Dermis microvascular lymphatic vessel endothelial cell (primary cell): ENCODE measurements at places on chromosomes 4 and X. TPM values are rescaled to one million over a fixed set of nuclear protein-coding genes. Genes with fewer than 3 reads are reported as not detected.

EXOC1 gene
- 34.1 and 37.6 TPM in 2 replicates for total RNA-seq

AMBN gene
- total RNA-seq, result not detected in 2 replicates

ATP1B4 gene
- total RNA-seq, result not detected in 2 replicates

CWH43 gene
- total RNA-seq, result not detected in 2 replicates

LRCH2 gene
- 7.6 and 10.6 TPM in 2 replicates for total RNA-seq

RHOXF2 gene
- total RNA-seq, result not detected in 2 replicates

APLN gene
- total RNA-seq, result 13.9 and 19.3 TPM in 2 replicates

CSN1S1 gene
- not detected in 2 replicates for total RNA-seq

IL15 gene
- total RNA-seq, result 0.77 and 2.8 TPM in 2 replicates

BCOR gene
- 13.7 and 14.8 TPM in 2 replicates for total RNA-seq

AFP gene
- total RNA-seq, result not detected in 2 replicates

- no peak for DNase-seq
Observed at GRCh38 chrX:74372272-74372671, 49.0 kb upstream of the SLC16A2 start.

- DNase-seq, result no peak
Observed at GRCh38 chr4:121939690-121940089, 12.2 kb downstream of the TRPC3 start.

- no peak for DNase-seq
Observed at GRCh38 chr4:151316645-151317044, 8.8 kb downstream of the SH3D19 start.

DNA sequence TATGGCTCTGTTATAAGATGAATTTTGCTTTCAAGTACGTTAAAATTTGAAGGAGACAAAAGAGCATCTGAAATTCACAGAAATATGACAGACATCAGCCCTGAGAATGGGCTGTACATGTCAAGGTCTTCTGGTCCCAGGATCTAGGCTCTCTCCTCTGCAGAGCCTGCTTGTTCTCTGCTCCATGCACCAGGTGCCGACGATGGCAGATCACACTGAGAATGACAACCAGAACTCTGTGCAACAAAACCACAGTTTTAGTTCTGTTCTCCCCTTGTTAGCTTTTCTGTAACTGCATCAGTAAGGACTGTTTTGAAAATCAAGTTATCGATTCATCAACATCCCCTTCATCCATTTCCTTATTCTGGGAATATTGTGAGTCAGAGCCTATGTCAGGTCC, 30.9 kb upstream of the LGI2 start:
- DNase-seq, result no peak

GRCh38 chrX:107701493-107702121, 73.3 kb downstream of the PRPS1 start:
- DNase-seq, result no peak

- no peak for DNase-seq
Observed at GRCh38 chr4:92172203-92172602, 131.6 kb upstream of the GRID2 start.

- no peak for DNase-seq
Observed at GRCh38 chrX:72271812-72272211, 5.2 kb downstream of the RPS4X start.

DNA sequence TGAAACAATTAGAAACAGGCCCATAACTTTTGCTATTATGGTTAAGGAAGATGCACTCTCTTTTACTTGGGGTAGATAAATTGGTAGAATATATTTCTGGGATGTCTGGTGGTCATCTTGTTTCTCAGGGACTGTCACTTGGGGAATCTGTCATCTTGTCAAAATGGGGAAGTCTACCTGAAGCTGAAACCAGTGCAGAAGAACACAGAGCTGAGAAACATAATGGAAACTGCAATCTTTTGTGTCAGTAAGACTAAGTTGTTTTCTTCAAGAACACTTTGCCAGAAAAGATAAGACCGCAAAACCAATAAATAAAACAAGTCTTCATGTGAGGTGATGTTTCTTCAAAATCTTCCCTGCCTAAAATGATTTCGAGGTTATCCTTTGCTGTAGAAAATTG, 92.0 kb downstream of the NAA11 start:
- no peak for DNase-seq

DNA sequence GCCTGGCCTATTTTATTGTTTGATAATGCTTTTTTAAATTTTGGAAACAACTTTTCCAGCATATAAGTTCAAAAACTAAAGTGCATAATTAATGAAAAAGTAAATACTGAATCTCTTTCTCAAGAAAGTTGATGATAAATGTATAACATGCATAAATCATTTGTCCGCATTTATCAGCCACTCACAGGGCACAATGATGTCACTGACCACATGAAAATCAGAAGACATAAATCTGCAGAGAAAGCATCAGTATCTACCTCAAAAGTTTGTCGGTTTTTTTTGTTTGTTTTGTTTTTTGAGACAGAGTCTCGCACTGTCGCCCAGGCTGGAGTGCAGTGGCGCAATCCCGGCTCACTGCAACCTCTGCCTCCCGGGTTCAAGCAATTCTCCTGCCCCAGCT, 5.5 kb upstream of the HPRT1 start:
- DNase-seq, result no peak

DNA sequence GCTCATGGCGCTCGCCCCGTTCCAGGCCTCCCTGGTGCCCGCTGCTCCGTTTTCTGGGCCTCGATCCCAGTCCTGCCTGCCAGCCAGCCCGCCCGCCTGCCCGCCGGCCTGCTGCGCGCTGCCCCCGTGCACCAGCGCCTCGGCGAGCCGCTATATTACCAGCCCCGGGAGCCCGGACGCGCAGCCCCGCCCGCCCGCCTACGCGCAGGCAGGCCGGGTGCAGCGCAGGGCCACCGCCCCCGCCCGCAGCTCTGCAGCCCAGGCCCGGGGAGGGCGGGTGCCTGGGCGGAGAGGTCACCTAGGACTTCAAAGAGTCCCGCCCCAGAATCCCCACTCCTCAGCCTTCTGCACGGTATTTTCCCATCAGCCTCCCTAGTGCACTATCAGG, at the start of gene MAOB:
TSS of gene MAOB (minus strand) at position 157 of the 388 bp plus-strand sequence. CDS start at position 6, 151 bp downstream.
- DNase-seq, result no peak

GRCh38 chr4:144582105-144582850, 63.7 kb upstream of the HHIP start:
- DNase-seq, result peak; percentile 64

- no peak for DNase-seq
Observed at GRCh38 chr4:57374866-57375595, 264.8 kb upstream of the IGFBP7 start.

DNA sequence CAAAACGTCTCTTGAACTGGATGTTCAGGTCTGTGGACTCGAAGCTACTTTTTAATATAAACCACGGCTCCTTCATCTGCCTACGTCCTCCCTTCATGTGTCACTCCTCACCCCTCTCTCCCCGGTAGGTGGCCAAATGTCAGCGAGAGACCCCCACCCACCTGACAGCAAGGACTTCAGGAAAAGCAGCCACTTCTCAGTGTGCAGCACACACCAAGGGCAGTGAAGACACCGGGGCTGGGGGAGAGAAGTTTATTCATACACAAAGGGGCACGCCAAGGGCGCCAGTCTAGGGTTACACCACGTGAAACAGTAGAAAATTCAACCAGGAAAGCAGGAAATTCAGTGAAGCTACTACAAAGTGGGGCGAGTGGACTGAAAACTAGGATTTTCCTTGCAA, 181.2 kb downstream of the AFAP1 start:
- no peak for DNase-seq

- peak; percentile 31 for DNase-seq
Observed at GRCh38 chr4:48247142-48247877, 22.3 kb downstream of the TEC start.

DNA sequence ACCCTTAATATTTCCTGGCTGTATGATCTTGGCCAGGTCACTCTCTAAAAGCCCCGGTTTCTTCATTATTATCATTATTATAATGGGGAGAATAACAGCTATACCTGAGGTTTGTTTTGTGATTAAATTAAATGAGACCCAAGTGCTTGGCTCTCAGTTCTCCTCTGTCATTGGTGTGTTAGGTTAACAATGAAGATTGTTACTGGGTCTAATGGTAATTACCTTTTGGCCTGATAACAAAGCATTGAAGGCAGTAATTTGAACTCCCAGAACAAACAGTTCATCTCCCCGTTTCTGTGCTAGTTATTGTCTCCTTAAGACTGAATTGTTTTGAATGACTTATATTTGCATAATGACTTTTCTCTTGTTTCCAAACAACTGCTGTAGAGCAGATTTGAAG, 6.8 kb upstream of the ANAPC4 start:
- no peak for DNase-seq

- no peak for DNase-seq
Observed at GRCh38 chr4:135353008-135353407, 1151.4 kb upstream of the PABPC4L start.

DNA sequence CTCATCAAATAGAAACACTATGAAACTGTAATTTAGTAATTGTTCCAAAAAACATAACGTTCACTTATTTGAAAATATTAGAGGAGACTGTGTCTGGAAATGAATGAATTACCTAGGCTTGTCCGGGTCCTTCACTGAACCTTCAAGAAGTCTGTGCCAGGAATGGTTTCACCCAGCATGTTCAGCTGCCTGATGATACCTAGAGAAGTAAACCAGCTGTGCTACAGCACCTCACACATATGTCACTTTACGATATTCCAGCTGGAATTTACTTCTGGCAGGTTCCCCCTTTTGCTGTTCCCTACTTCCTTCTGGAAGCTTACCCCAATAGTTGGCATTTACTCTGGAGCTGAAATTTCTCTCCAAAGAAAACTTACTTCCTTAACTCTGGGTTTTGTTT, 906.5 kb downstream of the FAT4 start:
- no peak for DNase-seq
